ENCODE measurements at places on chromosomes 6 and 20.

- no peak overlapping the region for H3K27ac ChIP-seq
- no peaks in the 10 kb centered on the region for H3K36me3 ChIP-seq
- no peak for DNase-seq
Measured at GRCh38 chr6:143948208-143948607, 59.9 kb downstream of the PLAGL1 start.

- H3K36me3 ChIP-seq: no peaks in the 10 kb centered on the region
- peaks cover 6% of the 10 kb centered on the region for H3K4me1 ChIP-seq
- no peaks in the 10 kb centered on the region for H3K27me3 ChIP-seq
Measured at GRCh38 chr6:137650720-137651119, 156.5 kb upstream of the OLIG3 start.

- no peaks in the 10 kb centered on the region for H3K4me1 ChIP-seq
- H3K27me3 ChIP-seq: no peaks in the 10 kb centered on the region
- no peak overlapping the region for H3K4me3 ChIP-seq
- DNase-seq: no peak
- H3K27ac ChIP-seq: no peak overlapping the region
- no peaks in the 10 kb centered on the region for H3K36me3 ChIP-seq
Measured at GRCh38 chr6:79985128-79985527, 19.3 kb upstream of the TTK start.

DNA sequence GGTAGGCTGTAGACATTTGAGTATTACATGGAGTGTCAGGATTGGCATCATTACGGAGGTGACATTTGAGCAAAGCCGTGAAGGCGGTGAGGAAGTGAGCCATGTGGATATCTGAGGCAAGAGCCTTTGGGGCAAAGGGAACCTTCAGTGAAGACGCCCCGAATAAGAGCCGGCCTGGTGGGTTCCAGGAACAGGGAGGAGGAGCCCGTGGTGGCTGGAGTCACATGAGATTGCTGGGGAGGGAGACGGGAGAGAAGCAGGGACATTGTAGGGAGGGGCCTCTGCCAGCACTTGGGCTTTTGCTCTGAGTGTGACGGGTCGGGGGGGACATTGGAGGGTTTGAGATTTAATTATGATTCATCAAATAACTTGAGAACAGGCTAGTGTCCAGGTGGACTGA lies 78.3 kb downstream of the PHACTR3 start:
- H3K27ac ChIP-seq: no peak overlapping the region
- DNase-seq: no peak
- no peak overlapping the region for H3K4me3 ChIP-seq

GRCh38 chr6:46473881-46474280 lies 17.4 kb downstream of the RCAN2 start:
- no peak overlapping the region for H3K4me3 ChIP-seq
- no peak for DNase-seq
- H3K4me1 ChIP-seq: no peaks in the 10 kb centered on the region
- H3K27me3 ChIP-seq: no peaks in the 10 kb centered on the region
- H3K27ac ChIP-seq: no peak overlapping the region
- no peaks in the 10 kb centered on the region for H3K36me3 ChIP-seq

DNA sequence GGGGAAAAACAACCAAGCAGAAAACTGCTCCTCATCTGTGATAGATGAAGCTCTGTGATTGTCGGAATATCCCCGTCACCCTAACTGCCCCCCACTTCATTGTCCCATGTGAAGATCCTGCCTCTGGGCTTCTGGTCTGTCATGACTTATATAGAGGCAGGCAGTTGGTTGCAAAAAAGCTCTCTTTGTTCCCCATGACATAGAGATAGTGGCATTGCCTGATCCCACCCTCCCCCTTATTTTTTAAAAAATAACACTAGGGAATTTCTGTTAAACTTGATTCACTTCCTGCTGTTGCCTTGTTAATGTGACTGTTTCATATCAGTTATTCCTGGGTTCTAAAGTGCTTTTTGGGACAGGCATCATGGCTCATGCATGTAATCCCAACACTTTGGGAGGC lies 203.1 kb downstream of the JARID2 start:
- H3K4me3 ChIP-seq: no peak overlapping the region
- no peaks in the 10 kb centered on the region for H3K27me3 ChIP-seq
- H3K27ac ChIP-seq: no peak overlapping the region
- DNase-seq: no peak

- H3K4me3 ChIP-seq: no peak overlapping the region
- H3K4me1 ChIP-seq: no peaks in the 10 kb centered on the region
- H3K27me3 ChIP-seq: no peaks in the 10 kb centered on the region
- H3K27ac ChIP-seq: no peak overlapping the region
- DNase-seq: peak; percentile 39
Measured at GRCh38 chr20:31497838-31498540, 16.3 kb upstream of the HM13 start.

All from trophoblast cell (in vitro differentiated cells and primary cell).